Hair follicle dermal papilla cell (primary cell): ENCODE measurements at places on chromosomes 12 and 14. TPM values are rescaled to one million over a fixed set of nuclear protein-coding genes. Genes with fewer than 3 reads are reported as not detected.

PDE3A gene
- 25.4 and 32.3 TPM in 2 replicates for total RNA-seq

AICDA gene
- not detected in 2 replicates for total RNA-seq

CPNE8 gene
- total RNA-seq, result 13.1 and 15.1 TPM in 2 replicates

NR4A1 gene
- 4.2 and 6.2 TPM in 2 replicates for total RNA-seq

RND1 gene
- 0.16 TPM in 1 of 2 replicates, not detected in the other for total RNA-seq

POP5 gene
- 11.5 and 18.5 TPM in 2 replicates for total RNA-seq

CIDEB gene
- total RNA-seq, result 3.2 and 3.6 TPM in 2 replicates
